CD4-positive, alpha-beta T cell (primary cell): ENCODE measurements at places on chromosomes 16 and 17. TPM values are rescaled to one million over a fixed set of nuclear protein-coding genes. Genes with fewer than 3 reads are reported as not detected.

DNA sequence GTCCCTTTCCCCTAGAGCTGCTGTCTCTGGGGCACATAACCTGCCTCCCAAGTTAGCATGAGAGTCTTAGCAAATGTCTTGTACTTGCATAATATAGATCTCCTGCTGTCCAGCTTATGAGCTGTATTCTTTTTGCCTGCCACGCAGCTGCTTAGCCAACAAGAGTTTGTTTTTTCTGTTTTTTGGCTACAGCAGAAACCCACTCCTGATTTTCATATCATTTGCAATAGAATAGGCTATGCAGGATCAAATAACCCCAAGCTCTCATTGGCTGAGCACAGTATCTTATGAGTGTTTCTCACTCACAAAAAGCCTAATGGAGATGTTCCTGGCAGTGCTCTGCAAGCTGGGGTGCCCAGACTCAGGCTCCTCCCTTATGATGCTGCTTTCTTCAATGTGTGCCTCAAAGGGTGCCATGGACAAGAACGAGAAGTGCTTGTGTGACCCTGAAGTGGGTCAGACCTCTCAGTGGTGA, 23.1 kb downstream of the B9D1 start:
- no peak for DNase-seq
- no peak overlapping the region for H3K4me3 ChIP-seq
- H3K36me3 ChIP-seq: no peaks in the 10 kb centered on the region

GRCh38 chr17:1158879-1159278, 20.9 kb downstream of the ABR start:
- no peaks in the 10 kb centered on the region for H3K36me3 ChIP-seq
- no peaks in the 10 kb centered on the region for H3K27me3 ChIP-seq
- H3K27ac ChIP-seq: no peak overlapping the region
- no peak overlapping the region for H3K4me3 ChIP-seq

Gene PRSS22
- 1.1 TPM for total RNA-seq

Gene KRT36
- not detected for total RNA-seq

Gene CLEC18A
- 1.3 TPM for total RNA-seq
